ENCODE measurements at places on chromosomes 13 and 19. TPM values are rescaled to one million over a fixed set of nuclear protein-coding genes. Genes with fewer than 3 reads are reported as not detected.

- DNase-seq, result no peak
Measured at GRCh38 chr13:109100705-109101304, 471.4 kb downstream of the MYO16 start.

DNA sequence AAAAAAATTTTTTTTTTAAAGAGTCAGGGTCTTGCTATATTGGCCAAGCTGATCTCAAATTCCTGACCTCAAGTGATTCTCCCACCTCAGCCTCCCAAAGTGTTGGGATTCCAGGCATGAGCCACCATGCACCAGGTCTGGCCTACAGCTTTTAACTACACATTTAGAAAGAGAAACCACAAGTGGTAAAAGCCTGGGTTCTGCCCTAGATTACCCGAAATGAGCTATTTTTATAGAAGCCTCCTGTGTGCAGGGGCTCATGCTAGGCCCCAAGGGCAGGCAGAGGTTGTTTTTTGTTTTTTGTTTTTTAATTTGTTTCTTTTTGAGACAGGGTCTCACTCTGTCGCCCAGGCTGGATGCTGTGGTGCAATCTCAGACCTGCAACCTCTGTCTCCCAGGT, 14.0 kb upstream of the MYADM start:
- DNase-seq, result no peak

GRCh38 chr13:94345374-94346195, 133.9 kb downstream of the DCT start:
- no peak for DNase-seq

GRCh38 chr13:37617173-37617572, 18.6 kb upstream of the POSTN start:
- DNase-seq, result no peak

GRCh38 chr13:97121894-97122293, 100.2 kb upstream of the MBNL2 start:
- DNase-seq, result no peak

The IZUMO2 gene
- not detected for total RNA-seq
